Substantia nigra (tissue), 51 donors: ENCODE measurements at places on chromosomes 6 and 20.

DNA sequence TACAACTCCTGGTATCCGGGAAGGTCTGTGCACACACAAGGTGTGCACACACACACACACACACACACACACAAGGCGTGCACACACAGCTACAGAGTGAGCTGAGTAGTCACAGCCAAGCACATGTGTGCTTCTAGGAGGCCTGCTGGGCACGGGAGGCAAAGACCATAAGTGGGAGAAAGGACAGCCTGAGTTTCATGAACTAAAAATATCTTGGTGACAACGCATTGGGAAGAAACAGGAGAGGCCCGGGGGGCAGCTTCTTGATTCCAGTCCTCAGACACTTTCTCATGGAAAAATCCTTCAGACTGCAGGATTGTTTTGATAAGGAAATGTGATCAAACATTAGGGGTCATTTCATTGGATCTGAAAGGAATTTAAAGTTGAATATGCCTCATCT, 2.6 kb downstream of the TRAF3IP2 start:
- DNase-seq: no peak

DNA sequence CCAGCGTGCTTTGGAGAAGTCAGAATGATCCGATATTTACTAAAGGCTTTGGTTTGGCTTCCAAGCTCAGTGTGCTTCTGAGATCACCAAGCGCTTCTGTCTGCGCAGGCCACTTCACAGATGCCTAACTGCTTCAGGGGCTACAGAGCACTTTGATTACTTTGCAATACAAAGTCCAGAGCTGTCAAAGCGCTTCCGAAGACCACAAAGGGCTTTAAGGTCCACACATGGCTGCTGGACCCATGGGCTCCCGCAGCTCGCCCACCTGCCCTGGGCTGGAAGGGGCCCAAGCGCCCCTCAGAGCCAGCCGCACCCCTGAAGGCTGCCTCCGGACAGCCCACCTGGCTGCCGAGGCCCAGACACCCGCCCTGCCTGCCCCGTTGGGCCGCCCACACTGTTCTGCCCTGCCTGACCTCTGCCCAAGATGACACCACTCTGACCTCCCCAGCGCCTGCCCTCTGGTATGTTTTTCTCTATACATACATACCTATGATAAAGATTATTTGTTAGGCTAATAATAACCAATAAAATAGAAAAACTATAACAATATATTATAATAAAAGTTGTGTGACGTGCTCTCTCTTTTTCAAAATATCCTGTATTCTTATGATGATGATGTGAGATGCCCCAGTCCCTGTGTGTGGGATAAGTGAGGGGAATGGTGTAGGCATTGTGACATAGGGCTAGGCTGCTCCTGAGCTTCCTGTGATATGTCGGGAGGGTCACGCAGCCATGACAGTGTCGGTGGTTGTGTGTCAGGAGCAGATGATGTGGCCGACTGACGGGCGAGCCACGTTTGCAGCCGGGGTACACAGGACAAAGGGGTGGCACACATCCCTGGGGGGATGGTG, 22.6 kb downstream of the DYNLT1 start:
- DNase-seq: no peak

GRCh38 chr20:46036370-46036769, 7.4 kb downstream of the SLC12A5 start:
- no peak for DNase-seq

- DNase-seq: no peak
These were observed 805 bp upstream of the STX16 start for GRCh38 chr20:58650181-58650775.

DNA sequence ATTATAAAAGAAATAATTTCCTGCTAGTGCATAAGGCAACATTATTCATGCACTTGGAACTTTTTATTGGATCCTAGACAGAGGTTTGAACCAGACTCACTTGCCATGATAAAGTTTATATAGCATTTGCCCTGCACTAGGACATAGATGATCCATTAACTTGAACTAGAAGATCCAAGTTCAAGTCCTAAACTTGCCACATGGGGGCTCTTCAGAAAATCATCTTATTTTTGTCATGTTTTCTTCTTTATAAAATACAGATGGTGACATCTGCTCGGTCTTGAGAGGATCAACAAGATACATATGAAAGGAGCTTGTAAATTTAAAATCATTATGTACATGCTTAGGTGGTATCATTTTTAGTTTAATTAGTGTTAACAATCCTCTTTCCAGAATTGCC, 94.5 kb downstream of the SIM1 start:
- DNase-seq: no peak

DNA sequence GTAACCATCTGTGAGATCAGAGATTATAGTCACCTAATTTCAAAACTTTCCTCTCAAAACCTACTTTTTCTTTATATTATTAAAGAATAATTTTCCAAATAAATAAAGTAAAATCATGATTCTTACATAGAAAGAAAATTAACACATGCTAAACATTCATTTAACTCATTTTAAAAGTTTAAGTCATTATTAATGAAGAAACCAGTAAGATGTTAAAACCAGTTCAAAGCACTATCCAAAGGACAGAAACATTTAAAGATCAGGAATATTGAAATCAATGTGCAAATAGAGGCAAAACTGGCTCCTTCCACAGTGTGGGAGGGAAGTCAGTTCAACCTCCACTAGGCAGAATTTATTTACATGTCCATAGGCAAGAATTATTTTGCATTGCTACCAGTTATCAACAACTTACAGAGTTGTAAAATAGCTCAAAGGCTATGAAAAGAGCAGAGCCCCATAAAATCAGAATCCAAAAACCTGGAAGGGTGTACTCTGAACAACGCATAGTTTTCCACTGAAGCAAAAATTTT, 146.9 kb downstream of the KHDC1L start:
- DNase-seq: no peak

GRCh38 chr6:96923871-96924493, 546 bp upstream of the KLHL32 start:
- no peak for DNase-seq

- no peak for DNase-seq
These were observed 290.3 kb downstream of the UBE3D start for GRCh38 chr6:82775361-82775760.

GRCh38 chr20:55086421-55086820, 611.0 kb downstream of the DOK5 start:
- no peak for DNase-seq

DNA sequence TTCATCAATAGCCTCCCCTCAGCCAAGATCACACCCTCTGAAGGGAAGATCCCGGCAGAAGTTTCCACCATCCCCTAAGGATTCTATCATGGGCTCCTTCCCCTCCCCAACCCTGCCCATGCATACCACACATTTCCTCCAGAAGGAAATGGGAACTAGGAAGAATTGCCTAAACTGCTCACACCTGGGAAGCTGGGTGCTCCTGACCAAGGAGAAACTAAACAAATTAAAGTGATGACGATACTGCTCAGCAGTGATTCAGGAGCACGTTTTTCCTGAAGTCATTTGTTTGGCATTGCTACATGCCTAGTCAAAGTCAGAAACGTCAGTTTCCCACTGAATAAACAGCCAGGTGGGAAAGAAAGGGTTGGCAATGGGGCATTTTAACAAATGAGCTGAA, 136.1 kb upstream of the CDYL start:
- no peak for DNase-seq

DNA sequence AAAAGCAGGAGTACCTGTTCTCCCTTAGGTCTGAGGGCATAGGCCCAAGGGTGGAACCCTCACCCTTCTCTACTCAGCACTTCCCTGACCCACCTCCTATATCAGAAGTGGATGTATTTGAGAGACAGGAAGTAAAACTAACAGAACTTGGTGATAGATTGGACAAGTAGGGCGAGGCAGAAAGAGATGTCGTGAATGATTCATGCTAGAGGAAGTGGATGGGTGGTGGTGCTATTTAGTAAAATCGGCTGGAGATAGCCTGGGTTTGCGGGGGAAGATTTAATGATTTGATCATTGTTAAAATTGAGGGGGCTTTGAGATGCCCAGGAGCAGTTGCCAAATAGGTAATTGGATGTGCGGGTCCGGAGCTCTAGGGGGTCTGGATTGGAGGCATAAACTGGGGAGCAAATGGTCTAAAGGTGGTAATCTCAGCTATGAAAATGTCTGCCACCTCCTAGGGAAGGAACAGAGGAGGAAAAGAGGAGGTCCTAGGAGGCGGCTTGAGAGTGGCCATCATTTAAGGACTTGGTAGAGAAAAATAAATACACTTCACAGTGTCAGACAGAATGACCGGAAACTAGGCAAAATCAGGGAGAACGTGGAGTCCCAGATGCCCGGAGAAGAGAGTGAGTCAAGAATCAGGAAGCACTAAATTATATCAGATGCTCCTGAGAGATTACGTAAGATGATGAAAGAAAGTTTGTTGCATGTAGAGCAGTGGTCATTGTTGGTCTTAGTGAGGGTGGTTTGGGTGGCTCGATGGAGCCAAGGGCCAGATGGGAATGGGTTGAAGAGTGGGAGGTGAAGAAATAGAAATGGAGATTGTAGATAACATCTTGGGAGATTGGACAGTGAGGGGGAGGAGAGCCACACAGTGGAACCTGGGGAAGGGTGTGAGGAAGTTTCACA, 142.0 kb downstream of the CEP57L1 start:
- DNase-seq: no peak

DNA sequence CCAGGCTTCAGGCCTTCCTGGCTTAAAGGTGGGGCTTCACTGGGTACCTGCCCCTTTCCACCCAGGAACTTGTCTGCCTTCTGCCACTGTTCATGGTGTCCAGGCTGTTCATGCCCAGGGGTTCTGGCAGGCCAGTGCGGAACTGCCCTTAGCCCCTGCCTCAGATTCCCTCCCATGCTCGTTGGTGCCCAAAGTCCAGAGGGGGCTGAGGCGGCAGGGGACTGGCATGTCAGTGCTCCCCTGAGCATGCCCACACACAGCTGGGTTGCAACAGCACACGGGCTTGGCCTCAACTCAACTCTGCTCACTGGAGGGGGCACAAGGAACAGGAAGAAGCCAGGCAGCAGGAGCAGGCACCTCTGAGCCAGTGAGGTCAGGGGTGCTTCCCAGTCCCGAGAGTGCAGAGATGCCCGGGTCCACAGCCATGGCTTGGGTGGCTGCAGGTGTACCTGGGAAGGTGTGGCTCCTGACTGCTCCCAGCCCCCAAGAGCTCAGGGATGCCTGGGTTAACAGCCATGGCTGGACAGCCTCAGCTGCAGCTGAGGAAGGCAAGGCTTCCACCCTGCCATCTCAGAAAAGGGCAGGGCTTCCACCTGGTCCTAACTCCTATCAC, 845.9 kb downstream of the EYS start:
- no peak for DNase-seq

DNA sequence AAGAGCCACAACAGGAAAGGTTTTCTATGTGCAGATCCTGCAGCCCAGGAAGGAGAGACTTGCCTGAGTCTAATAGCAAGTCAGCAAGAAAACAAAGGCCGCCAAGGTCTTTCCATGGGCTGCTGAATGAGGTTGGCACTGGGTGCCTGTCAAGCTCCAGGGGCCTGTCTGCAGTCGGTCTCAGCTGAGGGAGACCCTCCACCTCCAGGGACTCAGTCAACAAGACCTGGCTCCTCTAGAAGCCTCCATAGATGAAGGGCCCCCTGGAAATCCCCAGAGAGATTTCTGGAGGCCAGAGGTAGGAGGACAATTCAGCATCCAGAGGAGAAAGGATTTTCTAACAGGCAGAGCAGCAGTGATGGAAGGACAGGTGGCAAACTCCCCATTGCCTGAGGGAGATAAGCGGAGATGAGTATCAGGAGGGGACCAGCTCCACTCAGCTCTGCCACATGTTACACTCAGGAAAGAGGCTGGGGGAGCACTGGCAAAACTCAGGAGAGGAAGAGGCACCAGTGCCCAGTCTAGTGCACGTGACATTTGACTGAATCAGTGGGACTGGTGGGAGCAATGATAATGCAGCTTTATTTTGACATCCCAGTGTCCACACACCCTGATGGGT, 33.5 kb upstream of the FKBP1A start:
- no peak for DNase-seq

GRCh38 chr6:1068068-1068467, 243.8 kb upstream of the FOXQ1 start:
- no peak for DNase-seq

DNA sequence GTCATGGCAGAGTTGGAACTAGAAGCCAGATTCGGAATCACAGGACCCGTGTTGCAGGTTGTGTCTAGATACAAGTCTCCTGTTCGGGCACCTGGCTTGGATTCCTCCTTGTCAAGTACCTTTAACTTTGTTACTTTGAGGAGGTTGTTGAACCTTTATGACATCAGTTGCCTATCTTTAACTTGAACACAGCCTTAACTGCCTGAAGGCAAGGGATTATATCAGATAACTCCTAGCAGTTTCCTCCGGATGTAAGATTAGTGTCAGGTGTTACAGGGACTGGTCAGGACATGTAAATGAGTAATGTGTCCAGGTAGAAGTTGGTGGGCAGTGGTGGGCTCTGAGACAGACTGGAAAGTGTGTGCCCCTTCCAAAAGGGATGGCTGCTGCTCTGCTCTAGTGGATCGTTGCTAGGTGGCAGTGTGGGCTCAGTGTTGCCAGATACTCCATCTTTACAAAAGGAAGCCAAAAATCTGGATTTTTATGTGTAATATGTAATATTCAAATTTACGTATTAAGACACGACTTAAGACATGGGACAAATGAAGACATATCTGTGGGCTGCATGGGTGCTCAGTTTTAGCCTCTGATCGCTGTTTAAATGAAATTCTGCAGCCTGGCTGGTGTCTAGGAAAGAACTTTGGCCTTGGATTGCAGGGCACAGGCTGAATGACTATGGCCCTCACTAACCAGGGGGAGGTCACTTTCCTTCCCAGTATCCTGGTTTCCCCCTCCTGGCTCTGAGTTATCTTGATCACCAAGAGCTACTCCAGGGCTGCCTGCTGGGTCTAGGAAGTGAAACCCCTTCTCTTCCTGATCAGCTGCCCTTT, 27.1 kb downstream of the CHMP4B start:
- DNase-seq: no peak

DNA sequence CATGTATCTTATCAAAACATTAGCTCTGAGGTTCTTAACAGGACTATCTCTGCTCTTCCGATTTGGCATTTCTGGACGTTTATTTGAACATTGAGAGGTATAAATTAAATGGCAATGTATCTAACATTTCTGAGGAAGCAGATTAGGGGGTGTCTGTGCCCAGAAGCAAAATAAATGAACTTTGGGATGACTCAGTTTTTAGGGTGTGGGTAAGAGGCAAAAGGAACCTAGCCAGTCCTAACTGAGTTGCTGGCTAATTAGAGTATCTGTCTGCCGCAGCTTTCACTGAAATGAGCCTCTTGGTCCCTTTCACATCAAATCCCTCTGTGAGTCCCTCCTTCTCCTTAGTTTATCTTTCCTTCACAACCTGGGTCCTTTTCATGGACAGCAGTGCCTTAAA, 1.1 kb downstream of the RNF144B start:
- DNase-seq: no peak

- no peak for DNase-seq
These were observed 109.6 kb downstream of the RTN4IP1 start for GRCh38 chr6:106519460-106520394.

GRCh38 chr6:74249658-74250057, 553.7 kb downstream of the CD109 start:
- DNase-seq: no peak
